ENCODE measurements at places on chromosomes 5 and 9. TPM values are rescaled to one million over a fixed set of nuclear protein-coding genes. Genes with fewer than 3 reads are reported as not detected.

The STRBP gene
- 68.2 TPM for polyA plus RNA-seq

The C7 gene
- 8.9 TPM for polyA plus RNA-seq

The ZNF618 gene
- 17.0 TPM for polyA plus RNA-seq

The GLDC gene
- 31.9 TPM for polyA plus RNA-seq

The PDE6A gene
- 0.24 TPM for polyA plus RNA-seq

The IFNK gene
- not detected for polyA plus RNA-seq

The ASS1 gene
- 64.7 TPM for polyA plus RNA-seq

The CD74 gene
- 59.3 TPM for polyA plus RNA-seq

The SHC3 gene
- 30.4 TPM for polyA plus RNA-seq

The PCDHA13 gene
- polyA plus RNA-seq: 3.6 TPM

The FOXI1 gene
- polyA plus RNA-seq: not detected

- DNase-seq: no peak
Observed at GRCh38 chr5:126971455-126972031, 58.8 kb downstream of the MARCHF3 start.

DNA sequence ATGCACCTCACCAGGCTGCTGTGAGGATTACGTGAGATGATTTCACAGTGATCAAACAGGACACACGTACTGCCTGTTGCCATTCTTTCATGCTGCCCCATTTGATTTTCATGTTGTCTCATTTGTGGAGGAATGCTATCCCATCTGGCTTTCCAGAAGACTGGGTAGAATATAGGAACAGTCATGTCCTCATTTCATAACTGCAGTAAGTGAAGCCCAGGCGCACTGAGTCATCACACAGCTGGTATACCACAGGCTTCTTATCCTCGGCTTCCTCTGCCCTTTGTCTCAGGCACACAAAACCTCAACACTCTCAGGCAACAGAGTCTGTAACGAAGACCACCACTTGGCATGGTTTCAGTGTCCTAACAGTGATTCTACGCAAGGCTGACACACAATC, 62.3 kb downstream of the LHFPL2 start:
- no peak for DNase-seq

DNA sequence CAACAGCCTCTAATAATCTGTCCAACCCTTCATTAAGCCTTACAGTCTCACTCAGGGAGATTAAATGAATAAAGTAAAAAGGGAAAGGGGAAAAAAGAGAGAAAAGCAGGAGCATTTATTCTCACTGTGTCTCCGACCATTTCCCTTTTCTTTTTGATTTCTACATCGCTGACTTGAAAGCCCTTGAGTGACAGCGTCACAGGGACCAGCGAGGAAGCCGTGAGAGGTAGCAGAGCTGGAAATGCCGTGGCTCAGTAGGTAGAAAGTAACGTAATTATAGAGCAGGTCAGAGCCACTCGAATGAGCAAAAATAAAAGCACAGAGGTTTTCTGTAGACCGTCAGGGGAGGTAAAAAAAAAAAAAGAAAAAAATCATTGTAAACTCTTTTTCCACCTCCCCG, 52.4 kb downstream of the ASS1 start:
- no peak for DNase-seq

DNA sequence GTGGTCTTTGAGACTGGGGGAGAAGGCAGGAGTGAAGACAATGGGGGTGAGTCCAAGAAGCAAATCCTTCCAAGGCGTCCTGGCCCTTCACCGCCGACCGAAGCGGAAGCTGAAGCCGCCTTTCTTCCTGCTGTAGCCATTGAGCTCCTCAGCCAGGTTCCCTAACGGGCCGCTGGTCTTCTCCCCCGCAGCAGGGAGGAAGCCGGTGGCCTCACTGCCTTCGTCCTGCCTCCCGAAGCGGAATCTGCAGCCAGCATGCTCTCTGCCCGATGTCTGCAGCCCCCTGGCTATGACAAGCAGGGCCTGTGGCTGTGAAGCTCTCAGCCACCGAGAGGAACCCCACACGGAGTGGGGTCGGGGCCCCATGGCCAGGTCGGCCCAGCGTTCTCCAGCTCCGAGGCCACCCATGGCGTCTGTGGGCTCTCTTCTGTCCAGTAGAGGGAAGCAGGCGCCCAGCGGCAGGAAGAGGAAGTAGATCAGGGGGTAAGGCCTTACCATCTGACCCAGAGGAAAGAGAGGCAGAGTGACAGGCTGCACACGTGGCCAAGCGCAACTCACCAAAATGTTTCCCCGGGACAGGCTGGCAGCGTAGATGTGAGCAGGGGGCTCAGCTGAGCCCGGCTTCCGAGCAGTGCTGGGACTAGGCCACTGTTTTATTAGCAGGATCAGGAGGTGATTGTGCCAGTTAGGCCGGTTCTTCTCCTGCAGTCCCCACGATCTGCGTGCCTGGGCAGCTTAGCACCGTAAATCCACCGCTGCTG, 3.1 kb downstream of the QRFP start:
- DNase-seq: no peak

DNA sequence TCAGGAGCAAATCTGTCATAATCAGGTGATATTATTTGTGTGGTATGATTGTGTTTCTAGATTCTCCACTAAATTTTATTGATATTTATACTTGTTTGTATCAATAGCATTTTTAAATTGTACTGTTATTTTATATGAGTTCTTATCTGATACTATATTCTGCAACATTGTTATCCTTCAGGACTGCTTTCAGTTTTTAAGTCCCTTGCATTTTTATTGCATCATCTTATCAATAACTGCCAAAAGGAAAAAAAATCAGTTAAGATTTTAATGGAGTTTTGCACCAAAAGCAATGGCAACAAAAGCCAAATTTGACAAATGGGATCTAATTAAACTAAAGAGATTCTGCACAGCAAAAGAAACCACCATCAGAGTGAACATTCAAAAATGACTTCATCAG, 741.3 kb upstream of the CTNND2 start:
- DNase-seq: no peak

- DNase-seq: no peak
Observed at GRCh38 chr5:73528248-73528647, 30.0 kb downstream of the BTF3 start.

GRCh38 chr9:117768750-117769395, 64.7 kb downstream of the TLR4 start:
- peak; percentile 60 for DNase-seq

- no peak for DNase-seq
Observed at GRCh38 chr9:121192959-121193640, 8.6 kb downstream of the RAB14 start.

- DNase-seq: no peak
Observed at GRCh38 chr9:81373294-81373693, 316.1 kb downstream of the TLE1 start.
